ENCODE measurements at places on chromosomes 4 and X.

DNA sequence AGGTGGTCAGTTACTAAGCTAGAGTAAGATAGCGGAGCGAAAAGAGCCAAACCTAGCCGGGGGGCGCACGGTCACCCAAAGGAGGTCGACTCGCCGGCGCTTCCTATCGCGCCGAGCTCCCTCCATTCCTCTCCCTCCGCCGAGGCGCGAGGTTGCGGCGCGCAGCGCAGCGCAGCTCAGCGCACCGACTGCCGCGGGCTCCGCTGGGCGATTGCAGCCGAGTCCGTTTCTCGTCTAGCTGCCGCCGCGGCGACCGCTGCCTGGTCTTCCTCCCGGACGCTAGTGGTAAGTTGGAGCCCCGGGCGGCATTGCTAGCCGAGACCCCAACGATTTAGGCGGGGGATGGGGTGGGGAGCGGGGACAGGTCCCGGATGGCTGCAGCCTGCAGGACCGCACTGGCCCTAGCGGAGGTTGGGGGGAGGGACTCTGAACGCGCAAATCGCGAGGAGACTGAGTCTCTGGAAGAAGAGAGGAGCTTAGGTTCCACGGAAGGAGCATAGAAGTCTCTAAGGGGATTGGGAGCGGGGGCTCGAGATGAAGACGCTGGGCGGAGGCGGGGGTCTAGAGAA is 573 bp downstream of the HTR2C start:
- DNase-seq: no peak

- DNase-seq: no peak
Observed at GRCh38 chr4:122715221-122715620, 17.3 kb upstream of the BBS12 start.

DNA sequence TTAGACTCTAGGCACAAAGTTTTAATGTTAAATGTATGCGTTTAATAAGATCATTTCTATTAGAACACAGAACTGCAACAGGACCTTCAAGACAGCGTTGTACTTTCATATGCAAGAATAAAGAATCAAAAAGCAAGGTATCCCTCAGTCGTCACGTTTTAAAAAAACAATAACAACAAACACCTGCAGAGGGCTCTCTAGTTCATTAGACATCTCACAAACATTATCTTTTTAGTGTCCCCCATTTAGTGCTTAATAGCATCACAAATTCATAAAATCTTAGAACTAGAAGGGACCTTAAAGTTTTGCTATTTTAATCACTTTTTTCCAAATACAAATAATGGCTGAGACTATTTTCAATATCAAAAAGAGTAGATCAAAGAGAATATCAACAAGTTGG is 236.6 kb downstream of the DCHS2 start:
- DNase-seq: no peak

GRCh38 chr4:4869731-4870571 is 10.5 kb downstream of the MSX1 start:
- DNase-seq: no peak

DNA sequence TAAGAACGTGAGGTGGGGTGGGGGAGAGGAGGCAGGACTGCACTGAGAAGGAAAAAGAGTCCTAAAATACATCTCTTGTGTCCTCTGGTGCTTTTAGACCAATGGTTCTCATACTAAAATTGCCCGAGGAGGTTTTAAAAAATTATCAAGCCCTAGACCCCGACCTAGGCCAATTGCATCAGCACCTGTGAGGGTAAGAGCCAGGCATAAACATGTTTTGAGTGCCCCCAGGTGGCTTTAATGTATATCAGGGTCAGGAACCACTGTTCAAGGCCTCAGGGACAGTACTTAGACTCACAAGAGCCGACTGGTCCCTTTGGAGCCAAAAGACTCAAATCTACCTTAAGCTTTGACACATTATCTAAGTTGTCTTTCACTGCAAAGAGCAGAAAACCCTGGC is 37.5 kb upstream of the TMEM150C start:
- no peak for DNase-seq

GRCh38 chrX:140815868-140816267 is 106.3 kb downstream of the LINC00632 start:
- DNase-seq: no peak

- DNase-seq: no peak
Observed at GRCh38 chr4:7650606-7651385, 216.1 kb upstream of the PSAPL1 start.

Data from naive thymus-derived CD8-positive, alpha-beta T cell (primary cell).